ENCODE measurements at places on chromosomes 7 and 10. TPM values are rescaled to one million over a fixed set of nuclear protein-coding genes. Genes with fewer than 3 reads are reported as not detected.
A peak's percentile ranks its signal among the peaks of the same experiment; 100 is the strongest.

DNA sequence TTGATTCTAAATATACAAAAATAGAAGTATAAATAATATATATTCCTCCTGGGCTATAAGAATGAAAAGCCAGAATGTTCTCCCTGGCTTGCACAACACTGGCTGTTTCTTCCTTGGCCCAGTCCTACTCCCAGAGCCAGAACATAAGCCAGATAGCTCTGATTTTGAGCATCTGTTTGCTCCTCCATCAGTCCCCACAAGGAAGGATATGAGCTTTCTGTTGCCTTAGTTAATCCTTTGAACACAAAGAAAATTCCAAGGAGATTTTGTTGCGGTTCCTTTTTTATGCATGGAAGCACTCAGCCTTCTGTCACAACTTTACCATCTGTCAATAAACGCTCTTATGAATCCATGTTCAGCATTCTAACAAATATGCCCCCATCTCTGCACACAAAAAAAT lies 361.8 kb downstream of the IPMK start:
- DNase-seq: no peak

DNA sequence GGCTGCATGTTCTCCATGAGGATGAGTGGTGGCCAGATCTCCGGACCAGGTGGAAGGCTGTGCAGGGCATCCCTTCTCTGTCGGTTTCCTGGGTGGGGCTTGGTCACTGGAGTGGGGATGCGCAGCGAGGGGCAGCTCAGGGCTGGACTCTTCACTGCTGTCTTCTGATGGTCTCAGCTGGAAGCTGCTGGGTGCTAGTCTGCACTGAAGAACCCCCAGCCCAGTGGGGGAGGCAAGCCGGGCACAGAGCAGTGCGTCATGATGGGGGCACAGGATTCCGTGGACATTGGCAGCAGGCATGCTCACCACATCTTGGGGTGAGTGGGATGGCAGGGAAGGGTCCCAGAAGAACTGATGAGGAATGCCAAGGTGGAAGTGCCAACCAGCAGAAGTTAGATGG lies 39.8 kb downstream of the EEPD1 start:
- no peak for DNase-seq

DNA sequence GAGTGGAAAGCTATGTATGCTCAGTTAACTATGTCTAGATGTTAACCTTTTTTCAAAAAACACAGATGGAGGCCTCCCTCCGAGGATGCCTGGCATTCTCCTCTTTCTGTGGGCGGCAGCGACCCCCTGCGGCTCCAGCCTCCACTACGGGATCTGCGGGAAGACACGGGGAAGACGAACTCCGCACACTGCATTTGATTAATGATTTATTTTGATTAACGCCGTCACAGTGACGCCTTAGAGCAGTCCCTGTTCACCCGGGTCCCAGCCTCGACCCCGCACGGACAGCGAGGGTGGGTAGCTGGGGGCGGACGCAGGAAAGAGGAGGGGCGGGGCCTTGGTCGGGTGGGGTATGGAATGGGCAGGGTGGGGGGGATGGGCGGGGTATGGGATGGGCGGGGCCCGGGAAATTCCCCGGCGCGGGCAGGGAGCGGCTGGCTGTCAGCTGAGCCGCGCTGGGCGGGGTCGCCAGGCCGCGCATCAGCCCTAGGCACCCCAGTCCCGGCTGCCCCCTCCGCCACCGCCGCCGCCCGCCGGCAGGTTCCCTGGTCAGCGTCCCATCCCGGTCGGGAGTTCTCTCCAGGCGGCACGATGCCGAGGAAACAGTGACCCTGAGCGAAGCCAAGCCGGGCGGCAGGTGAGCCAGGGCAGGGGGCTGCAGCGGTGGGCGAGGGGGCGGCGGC lies at the start of gene OPTN:
TSS of gene OPTN (plus strand) at position 498 of the 683 bp plus-strand sequence. CDS start 8,960 bp downstream, outside the sequence.
- peak; percentile 94 for DNase-seq

DNA sequence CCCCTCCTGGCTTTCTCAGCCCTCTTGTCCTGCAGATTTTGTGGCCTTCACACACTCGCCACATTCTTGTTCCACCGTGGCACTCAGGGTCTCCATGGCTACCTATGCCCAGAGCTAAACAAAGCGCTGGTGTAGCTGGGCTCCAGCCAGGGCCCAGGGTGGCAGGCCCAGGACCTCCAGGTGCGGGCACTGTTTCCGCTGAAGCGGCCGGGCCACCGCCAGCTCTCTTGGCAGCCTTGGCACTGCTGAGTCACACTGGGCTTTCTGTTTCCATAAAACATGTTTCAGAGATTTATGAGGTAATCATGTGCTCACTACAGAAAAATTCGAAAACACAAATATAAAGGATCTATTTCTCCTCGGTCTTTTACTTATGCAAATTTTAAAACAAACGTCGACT lies 51.3 kb downstream of the AOC1 start:
- no peak for DNase-seq

DNA sequence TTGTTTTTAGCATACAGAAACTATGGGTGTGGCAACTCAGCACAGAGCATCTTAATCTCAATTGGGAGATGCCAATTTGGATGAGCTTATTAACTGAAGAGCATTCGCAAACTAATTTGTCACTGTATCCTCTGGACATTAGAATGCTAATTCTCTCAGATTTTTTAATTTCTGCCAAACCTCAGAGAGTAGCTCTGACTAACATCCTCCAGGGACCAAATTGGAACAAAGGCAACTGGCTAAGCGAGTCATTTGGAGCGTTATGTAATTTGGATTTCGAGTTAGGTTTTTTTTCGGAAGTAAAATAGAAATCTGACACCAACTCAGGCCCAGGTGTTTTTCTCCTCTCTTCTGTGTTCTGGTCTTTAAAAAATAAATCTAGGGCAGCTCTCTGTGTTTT lies 201.9 kb downstream of the BMPER start:
- no peak for DNase-seq

DNA sequence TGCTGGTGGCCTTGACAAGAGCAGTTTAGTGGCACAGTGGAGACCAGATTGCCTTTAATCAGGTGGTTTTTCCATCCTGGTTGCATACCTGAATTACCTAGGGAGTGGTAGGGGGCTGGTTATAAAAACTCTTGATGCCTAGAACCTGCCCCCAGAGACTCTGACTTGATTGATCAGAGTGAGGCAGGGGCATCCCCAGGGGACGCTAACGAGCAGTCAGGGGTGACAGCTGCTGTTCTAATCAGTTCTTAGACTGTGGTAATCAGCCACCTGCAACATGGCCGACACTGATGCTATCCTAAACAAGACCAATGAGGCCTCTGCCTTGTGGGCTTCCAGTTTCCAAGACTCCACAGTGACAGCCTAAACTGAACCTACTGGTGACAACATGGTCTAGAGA lies 2.0 kb upstream of the OPALIN start:
- DNase-seq: no peak

- DNase-seq: no peak
Measured at GRCh38 chr10:77251297-77252013, 386.2 kb downstream of the KCNMA1 start.

GRCh38 chr7:17912536-17913235 lies 27.6 kb downstream of the SNX13 start:
- no peak for DNase-seq

GRCh38 chr10:102517553-102517952 lies 13.8 kb downstream of the SUFU start:
- no peak for DNase-seq

- DNase-seq: no peak
Measured at GRCh38 chr7:35735396-35735795, 40.5 kb upstream of the HERPUD2 start.

GRCh38 chr10:125035136-125035535 lies 93.2 kb downstream of the ZRANB1 start:
- DNase-seq: no peak

DNA sequence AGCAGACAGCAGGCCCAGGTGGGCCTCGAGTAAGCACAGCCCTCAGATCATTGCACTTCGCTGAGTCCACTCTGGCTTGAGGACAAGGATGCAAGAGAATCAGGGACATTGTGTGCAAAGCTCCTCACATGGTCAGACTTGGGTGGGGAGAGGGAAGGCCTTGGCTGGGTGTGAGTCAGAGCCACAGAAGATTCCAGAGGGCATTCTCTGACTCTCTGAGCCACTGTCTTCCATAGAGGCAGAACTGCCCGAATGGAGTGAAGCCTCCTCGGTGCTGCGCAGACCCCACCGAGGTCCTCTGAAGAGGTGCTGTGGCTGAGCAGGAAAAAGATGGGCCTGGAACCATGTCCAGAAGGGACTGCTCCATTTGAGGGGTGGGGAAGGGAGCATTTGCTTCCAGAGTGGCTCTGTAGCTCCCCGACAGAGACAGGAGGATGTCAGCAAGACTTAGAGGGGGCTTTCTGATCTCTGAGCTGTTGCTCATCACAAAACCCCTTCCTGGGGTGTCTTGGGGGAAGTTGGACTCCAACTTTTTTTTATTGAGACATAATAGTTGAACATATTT lies 120.8 kb downstream of the PTPN20 start:
- DNase-seq: no peak

- no peak for DNase-seq
Measured at GRCh38 chr10:10533437-10533836, 484.2 kb upstream of the CELF2 start.

GRCh38 chr10:62935022-62935421 lies 118.9 kb upstream of the EGR2 start:
- no peak for DNase-seq

GRCh38 chr7:85262891-85263290 lies 76.0 kb upstream of the SEMA3D start:
- no peak for DNase-seq

DNA sequence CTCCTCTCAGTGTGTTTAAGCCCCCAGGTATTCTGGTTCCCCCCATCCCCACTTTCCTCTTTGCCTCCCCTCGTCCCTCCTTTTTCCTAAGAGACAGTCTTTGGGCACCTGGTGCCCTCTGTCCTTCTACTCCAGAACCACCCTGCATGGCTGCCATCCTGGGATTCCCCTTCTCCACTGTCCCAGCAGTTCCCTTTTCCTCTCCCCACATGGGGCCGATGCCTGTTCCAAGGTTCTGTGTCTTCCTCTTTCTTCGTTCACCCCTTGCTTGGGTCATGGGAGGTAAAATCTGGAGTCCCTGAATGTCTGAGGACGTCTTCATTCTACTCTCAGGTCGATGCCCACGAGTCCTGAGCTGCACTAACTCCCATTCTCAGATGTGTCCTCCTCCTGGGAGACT lies 120.8 kb downstream of the TAX1BP1 start:
- no peak for DNase-seq

- DNase-seq: no peak
Measured at GRCh38 chr7:4147926-4148620, 534.0 kb upstream of the FOXK1 start.

- no peak for DNase-seq
Measured at GRCh38 chr10:125149680-125150047, 10.7 kb downstream of the CTBP2 start.

DNA sequence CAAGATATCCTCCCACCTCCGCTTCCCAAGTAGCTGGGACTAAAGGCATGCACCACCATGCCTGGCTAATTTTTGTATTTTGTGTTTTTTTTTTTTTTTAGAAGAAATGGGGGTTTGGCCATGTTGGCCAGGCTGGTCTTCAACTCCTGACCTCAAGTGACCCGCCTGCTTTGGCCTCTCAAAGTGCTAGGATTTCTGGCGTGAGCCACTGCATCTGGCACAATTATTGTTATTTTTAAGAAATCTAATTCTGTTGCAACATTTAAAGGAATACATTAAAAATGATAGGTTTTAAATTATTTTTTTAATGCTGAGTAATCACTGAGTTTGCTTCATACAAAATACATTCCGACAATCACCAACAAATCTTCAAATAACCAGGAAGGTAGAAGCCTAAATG lies 178.1 kb upstream of the SEMA3E start:
- DNase-seq: no peak

DNA sequence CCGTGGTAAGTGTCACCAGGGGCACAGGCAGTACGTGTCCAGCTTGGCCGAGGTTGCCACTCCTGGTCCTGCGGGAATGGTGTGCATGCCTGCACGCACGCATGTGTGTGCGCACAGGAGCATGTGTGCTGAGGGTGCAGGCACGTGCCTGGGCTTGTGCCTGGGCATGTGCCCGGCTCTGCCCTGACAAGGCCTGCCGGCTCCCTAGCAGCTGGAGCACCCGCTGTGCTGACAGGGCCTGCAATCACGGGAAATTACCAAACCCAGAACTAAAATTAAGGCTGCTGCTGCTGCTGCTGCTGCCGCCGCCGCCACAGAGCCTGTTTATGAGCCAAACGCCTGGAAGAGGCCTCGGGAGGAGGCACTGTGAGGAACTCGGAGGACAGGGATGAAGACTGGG lies 28.7 kb downstream of the GHRHR start:
- DNase-seq: no peak

GRCh38 chr7:42770114-42770513 lies 141.8 kb downstream of the C7orf25 start:
- DNase-seq: no peak

The HMX2 gene
- not detected for total RNA-seq

The TMEM270 gene
- total RNA-seq: not detected

The EPHB6 gene
- total RNA-seq: 33.5 TPM

The CPED1 gene
- total RNA-seq: 99.6 TPM

The NPY4R gene
- total RNA-seq: not detected

The ECD gene
- 23.3 TPM for total RNA-seq

The LZTS2 gene
- 71.4 TPM for total RNA-seq

The KAT6B gene
- total RNA-seq: 34.7 TPM

The SPDYE9 gene
- total RNA-seq: not detected

The CYP2W1 gene
- total RNA-seq: not detected

All from posterior vena cava (tissue), 2 donors.